Psoas muscle (tissue), 8 donors: ENCODE measurements at places on chromosomes 1 and 21.

DNA sequence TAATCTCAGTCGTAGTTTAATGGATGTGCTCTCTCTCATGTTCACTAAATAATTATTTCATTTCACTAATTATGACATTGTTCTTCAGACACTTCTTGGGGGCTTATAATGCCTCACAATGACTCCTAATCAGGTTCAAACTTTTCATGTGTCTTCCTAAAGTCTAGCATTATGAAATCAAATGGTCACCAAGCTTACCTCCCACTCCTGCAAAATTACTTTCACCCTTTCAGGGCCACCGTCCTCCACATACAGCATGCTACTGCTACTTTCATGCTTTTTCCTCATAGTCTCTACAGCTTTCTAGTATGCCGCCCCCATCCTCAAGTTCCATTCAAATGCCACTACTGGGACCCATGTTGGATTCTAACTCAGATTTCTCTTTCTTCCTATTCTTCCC is 59.8 kb upstream of the C1orf53 start:
- no peak for DNase-seq

- DNase-seq = no peak
Measured at GRCh38 chr1:208270651-208271141, 26.5 kb upstream of the PLXNA2 start.

- no peak for DNase-seq
Measured at GRCh38 chr1:165218731-165219130, 137.8 kb downstream of the LMX1A start.

- no peak for DNase-seq
Measured at GRCh38 chr1:29105822-29106221, 17.9 kb downstream of the TMEM200B start.

DNA sequence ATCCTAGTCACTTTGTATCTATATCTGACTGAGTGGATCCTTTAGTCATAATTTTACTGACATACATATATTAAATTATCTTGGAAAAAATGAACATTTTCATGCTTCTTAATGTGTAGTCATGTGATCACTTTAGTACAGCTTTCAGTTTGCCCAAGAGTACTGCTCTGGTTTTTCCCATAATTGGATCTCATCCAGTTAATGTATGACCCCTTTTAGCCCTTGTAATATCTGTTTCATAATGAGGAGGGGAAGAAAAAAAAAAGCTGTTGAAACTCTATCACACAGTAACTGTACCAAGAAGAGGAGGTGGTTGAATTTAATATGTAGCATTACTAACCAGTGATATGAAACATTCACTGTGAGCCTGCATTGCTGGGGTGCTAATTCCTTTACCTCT is 328.7 kb downstream of the PTPRC start:
- DNase-seq = no peak

GRCh38 chr1:77605246-77606026 is 77.0 kb downstream of the ZZZ3 start:
- peak; percentile 74 for DNase-seq

DNA sequence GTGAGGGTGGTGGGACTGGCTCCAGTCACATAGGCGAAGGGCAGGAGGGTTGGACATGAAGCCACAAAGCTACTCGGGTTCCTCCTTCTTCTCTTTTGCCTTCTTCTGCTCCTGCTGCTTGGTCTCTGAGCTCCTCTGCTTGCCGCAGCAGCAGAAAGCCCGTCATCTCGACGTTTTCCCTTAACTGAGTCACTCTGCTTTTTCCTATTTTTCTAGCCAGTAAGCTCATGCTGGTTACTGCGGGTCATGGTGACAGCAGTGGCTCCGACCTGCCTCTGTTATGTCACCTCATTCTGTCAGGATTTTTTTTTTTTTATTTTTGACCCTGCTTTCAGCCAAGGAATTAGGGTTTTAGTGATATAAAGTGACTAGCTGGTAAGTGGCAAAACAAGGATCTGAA is 2.6 kb upstream of the FMOD start:
- DNase-seq = no peak

DNA sequence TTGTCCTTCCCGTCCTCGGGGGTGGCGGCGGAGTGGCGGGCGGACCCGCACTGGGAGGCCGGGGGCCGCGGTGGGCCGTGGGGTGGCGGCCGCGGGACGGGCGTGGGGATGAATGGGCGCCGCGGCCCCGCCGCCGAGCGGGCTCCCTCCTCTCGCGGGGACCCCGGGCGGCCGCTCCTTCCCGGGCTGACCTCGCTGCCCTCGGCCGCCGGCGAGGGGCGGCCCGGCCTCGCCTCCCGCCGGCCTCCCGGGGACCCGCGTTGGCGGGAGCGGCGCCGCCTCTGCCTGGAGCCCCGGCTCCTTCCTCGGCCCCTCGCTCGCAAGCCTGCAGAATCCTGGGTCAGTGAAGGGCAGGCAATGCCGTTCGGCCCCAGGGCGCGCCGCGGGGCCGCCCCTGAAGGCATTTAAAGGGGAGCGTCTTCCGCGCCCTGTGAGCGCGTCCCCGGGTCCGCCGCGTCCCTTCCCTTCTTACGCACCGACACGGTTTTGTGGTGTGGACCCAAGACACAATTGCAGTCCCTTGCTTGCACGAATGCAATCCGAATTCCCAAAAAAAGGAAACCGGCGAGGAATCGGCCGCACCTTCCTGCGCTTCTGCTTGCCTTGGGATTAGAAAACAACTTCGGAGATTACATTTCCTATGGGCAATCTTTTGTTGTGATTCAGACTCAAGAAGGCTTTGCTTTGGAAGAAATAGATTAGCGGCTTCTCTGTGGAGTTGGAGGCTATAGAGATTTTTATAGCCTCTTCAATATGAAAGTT is 776 bp downstream of the ITSN1 start:
- DNase-seq = peak; percentile 60

DNA sequence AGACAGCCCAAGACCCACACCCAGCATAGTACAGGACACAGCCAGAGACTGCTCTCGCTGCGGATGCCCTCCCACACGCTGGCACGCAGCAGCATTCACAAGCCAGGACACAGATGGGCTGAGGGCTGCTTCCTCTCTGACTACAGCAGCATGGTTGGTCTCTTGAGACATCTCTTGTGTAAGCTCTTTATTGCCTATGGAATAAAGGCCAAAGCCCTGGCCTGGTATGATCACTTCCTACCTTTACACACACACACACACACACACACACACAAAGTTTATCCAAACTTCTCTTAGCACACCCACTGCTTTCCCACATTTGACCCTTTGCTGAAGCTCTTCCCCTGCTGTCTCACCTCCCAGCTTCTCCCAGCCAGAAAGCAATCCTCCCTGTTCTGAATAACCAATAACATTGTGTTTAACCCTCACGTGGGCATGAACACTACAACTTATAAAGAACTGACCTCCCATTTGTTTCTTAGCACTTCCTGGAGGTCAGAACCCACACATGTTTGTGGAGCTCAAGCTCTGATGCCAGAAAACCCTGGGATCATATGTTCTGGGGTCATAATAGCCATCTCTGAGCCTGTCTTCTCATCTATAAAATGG is 1.2 kb upstream of the LUZP1 start:
- peak; percentile 74 for DNase-seq
